ENCODE measurements at places on chromosomes 2 and 18. TPM values are rescaled to one million over a fixed set of nuclear protein-coding genes. Genes with fewer than 3 reads are reported as not detected.

MYOM1 gene
- total RNA-seq: 1.1 TPM

LOXHD1 gene
- total RNA-seq: not detected

OR6B2 gene
- not detected for total RNA-seq

LYG2 gene
- total RNA-seq: not detected

SKA1 gene
- total RNA-seq: 25.6 TPM

APCDD1 gene
- not detected for total RNA-seq

Measured in GM12878 (cell line).